Immature natural killer cell (primary cell): ENCODE measurements at places on chromosomes 2 and 18.

DNA sequence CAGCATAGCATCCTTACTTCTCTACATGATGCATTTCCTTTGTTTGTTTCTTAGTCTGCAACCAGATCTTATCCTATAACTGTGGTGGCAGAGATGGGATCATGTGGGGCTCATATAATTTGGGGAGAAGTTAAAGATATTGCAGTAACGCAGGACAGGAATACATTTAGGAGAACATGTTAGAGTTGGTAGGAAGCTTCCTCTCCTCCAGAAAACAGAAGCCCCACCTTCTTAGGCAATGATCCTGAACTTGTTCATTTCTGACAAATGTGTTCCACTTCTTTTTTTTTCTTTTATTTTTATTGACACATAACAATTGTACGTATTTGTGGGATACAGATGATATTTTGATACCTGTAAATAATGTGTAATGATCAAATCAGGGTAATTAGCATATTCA, 99.9 kb downstream of the VSNL1 start:
- no peak for DNase-seq

DNA sequence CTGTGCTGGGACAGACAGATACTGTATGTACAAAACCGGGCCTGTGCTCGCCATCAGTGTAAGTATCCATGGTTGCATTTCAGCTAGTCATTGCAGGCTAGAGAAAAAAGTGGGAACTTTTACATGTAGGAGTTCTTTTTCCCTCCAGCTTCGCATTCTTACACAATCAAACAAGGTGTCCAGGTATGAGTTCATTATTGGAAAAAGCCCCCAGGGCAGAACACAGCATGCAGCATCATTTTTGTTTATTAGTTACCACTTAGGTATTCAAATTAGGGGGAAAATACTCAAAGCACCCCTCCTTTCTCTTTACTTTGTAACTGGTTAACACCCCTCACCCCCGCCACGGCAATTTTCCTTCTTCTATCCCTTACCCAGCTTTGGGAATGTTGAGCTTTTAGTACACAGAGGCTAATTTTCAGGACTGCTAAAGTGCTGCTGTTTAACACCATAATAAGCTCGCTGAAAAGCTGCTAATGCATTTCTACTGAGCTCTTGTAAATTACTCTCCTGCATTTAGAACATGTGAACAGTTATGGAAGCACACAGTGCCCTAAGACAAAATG, 13.6 kb downstream of the UPP2 start:
- no peak for DNase-seq

DNA sequence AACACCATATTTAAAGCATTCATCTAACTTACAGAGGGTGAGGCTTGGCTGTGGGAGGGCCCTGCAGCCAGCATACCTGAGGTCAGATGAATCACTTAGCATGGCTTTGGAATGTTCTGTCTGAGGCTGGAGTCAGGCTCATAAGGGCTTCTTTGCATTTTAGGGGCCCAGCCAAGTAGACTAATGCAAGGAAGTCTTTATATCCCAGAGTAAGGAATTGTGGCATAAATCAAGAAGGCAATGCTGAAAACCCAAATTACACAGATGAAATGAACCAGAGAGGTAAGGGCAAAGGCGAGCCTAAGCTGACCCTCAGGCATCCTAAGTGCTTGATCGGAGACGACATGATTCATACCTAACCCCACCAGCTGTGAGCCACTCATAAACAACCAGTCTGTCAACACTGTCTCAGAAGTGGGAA, 383.6 kb downstream of the DCC start:
- DNase-seq, result no peak

GRCh38 chr2:44110444-44110843, 58.2 kb upstream of the PPM1B start:
- no peak for DNase-seq

- DNase-seq, result peak; percentile 35
Measured at GRCh38 chr2:232502911-232503808, 15.5 kb upstream of the ECEL1 start.

DNA sequence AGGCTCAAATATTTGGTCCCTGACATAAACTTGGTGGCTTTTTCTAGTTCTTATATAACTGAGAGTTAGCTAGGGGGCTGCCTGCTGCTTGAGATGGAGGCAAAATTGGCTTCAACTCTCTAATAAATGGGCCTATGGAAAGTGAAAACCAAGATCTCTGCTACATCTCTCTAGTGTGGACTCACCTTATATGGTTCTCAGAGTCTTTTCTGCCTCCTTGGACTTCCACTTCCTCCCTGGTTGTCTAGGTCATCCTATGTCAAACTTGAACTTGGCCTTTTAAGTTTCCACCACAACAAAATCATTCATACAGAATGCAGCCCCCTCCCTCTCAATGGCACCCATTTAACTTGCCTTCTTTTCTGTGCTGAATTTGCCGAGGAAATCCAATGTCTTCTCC, 23.9 kb upstream of the ARHGAP25 start:
- no peak for DNase-seq

DNA sequence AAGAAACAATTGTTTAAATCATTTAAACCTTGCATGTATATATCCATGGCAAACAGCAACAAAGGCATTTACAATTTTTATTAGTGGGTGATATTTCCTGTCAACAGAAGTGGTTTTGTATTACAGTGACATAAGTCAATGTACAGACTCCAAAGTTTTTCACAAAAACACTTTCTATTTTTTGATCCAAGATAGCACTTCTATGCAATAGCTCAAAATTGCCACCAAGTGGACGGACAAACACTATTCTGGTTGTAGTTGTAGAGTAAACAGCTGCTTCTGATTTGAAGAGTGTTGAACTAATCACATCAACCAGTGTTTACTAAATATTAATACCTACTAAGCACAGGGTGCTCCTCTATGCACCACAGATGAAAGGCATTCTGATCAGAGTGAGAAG, 421.4 kb downstream of the NCKAP5 start:
- no peak for DNase-seq

GRCh38 chr18:34219651-34220050, 5.1 kb downstream of the NOL4 start:
- DNase-seq, result no peak

DNA sequence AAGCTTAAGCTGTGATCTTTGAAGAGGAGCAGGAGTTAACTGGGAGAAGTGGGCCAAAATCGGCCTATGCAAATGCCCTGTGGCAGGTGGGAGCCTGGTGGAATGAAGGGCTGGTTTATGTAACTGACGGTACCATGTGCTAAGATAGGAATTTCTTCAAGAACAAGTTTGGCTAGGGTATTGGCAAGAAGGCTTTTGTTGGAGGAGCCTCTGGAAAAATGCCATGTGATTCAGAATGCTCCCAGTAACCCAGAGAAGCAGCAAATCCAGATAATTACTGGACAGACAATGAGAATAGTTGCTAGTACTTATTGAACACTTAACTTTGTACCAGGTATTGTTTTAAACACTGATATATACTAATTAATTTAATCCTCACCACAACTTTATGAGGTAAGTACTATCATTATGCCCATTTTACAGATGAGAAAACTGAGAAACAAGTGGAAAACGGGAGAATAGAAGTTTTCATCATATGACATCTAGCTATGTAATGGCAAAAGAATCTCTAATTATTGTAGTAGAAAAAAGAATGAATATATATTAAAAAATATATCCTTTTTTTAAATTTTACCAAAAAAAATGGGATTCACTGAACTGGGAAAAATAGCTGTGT, 9.1 kb upstream of the FAM124B start:
- no peak for DNase-seq

- DNase-seq, result no peak
Measured at GRCh38 chr2:43267381-43267780, 41.0 kb upstream of the ZFP36L2 start.

GRCh38 chr2:155125585-155126230, 427.2 kb downstream of the KCNJ3 start:
- no peak for DNase-seq

GRCh38 chr2:217356781-217357180, 496.9 kb upstream of the TNP1 start:
- DNase-seq, result no peak

- no peak for DNase-seq
Measured at GRCh38 chr2:216236486-216236885, 127.3 kb downstream of the XRCC5 start.

DNA sequence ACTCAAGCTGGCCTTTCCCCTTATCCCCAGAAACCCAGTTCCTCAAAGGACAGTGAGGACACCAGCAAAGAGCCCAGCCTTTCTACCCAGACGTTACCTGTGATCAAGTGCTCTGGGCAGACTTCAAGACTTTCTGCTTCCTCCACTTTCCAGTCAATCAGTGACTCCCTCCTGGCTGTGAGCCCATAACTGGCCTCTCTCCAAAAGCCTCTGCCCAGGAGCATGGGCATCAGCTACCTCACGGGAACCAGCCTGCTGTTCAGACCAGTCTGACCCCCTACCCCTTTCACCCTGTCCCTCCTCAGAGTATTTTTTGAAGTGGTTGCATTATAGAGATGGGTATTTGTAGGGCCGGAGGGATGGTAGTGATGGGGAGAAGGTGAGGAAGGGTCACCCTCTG, 27.7 kb upstream of the CYP27A1 start:
- no peak for DNase-seq

GRCh38 chr2:234521536-234521935, 24.7 kb upstream of the ARL4C start:
- no peak for DNase-seq

DNA sequence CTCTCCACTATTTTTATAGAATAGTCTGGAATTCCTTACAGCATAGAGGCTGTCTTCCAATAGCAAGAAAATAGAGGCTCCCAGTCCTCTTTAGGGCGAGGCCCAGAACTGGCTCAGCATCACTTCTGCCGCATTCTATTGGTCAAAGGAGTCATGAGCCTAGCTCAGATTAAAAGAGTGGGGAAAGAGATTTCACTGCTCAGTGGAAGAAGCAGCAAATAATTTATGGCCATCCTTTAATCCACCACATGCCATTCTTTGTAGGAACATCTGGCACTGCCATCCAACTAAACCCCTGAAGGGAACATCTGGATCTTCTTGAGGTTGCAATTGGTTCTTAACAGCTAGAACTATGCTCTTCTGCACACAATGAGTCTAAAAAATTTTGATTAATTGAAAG, 43.4 kb upstream of the NEUROD1 start:
- DNase-seq, result no peak

GRCh38 chr2:168432565-168433186, 23.4 kb upstream of the CERS6 start:
- no peak for DNase-seq

- DNase-seq, result no peak
Measured at GRCh38 chr2:170405326-170405725, 227.4 kb downstream of the MYO3B start.

DNA sequence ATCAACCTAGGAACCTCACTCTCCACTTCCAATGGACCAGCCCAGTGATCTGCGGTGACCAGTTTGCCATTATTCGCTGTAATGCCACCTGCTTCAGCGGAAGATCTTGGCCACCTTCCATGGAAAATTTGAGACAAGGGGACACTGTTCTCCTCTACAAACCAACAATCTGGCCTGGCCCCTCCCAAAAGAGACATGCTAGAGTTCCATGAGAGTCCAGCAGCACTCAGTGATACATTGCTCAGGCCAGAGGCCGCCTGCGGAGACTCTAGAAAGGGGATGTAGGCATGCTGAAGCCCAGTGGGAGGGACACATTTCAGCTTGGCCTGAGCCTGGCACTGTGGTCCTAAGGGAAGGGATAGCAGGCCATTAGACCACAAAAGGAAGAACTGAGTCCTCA, 58.3 kb downstream of the COL6A3 start:
- DNase-seq, result no peak

- DNase-seq, result no peak
Measured at GRCh38 chr18:54776282-54776977, 51.8 kb upstream of the RAB27B start.

- DNase-seq, result no peak
Measured at GRCh38 chr2:27717070-27717795, 53.5 kb downstream of the SLC4A1AP start.

DNA sequence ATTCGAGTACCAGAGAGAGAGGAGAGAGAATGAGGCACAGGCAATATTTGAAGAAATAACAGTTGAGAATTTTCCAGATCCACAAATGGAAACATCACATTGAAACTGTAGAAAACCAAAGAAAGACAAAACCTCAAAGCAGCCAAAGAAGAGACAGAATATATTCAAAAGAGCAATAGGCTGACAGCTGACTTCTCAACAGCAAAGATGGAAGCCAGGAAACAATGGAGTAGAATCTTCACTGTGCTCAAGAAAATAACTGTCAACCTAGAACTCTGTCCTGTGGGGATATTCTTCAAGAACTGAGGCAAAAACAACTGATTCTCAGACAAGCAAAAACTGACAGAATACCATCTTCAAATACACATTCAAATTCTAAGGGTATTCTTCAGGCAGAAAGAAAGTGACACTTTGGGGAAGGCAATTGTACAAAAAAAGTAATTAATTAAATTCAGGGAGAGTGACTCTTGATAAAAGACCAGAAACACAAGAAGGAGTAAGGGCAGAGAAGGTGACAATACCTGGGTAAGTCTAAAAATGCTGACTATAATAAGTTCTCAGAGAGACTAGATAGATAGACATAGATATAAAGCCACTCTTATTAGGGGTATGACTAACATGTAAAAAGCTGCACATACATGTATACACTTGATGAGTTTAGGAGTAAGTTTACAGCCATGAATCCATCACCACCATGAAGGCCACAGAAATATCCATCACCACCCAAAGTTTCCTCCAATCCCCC, 25.6 kb downstream of the ANKMY1 start:
- DNase-seq, result no peak

DNA sequence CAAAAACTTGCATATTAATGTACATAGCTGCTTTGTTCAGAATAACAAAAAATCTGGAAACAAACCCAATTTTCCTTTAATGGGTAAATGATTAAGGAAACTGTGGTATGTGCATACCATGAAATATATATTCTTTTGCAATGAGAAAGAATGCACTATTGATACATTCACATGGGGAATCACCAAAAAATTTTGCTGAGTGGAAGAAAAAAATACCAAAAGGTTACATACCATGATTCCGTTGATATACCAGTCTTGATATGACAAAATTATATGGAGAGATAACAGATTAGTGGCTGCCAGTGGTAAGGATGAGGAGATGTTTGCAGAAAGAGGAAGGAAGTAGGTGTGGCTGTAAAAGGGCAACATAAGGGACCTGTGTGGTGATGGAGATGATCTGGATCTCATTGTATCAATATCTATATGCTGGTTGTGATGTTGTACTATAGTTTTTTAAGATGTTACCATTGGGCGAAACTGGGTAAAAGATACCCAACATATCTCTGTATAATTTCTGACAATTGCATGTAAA, 54.6 kb upstream of the BCL2L11 start:
- no peak for DNase-seq

- DNase-seq, result no peak
Measured at GRCh38 chr18:25229081-25229480, 122.9 kb downstream of the ZNF521 start.

GRCh38 chr2:134079373-134079772, 174.5 kb upstream of the MGAT5 start:
- no peak for DNase-seq

DNA sequence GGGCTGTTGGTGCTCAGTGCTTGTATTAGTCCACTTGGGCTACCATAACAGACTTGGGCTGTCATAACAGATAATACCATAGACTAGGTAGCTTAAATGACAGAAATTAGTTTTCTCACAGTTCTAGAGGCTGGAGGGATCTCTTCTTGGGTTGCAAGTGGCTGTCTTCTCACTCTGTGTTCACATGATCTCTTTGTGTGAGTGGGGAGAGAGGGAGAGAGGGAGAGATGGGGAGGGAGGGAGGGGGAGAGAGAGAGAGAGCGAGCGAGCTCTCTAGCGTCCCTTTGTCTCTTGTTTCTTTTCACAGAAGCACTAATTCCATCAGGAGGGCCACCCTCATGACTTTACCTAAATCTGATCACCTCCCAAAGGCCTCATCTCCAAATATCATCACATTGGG, 4.5 kb upstream of the XRCC5 start:
- DNase-seq, result no peak
